ENCODE measurements at places on chromosomes 2 and 18.

DNA sequence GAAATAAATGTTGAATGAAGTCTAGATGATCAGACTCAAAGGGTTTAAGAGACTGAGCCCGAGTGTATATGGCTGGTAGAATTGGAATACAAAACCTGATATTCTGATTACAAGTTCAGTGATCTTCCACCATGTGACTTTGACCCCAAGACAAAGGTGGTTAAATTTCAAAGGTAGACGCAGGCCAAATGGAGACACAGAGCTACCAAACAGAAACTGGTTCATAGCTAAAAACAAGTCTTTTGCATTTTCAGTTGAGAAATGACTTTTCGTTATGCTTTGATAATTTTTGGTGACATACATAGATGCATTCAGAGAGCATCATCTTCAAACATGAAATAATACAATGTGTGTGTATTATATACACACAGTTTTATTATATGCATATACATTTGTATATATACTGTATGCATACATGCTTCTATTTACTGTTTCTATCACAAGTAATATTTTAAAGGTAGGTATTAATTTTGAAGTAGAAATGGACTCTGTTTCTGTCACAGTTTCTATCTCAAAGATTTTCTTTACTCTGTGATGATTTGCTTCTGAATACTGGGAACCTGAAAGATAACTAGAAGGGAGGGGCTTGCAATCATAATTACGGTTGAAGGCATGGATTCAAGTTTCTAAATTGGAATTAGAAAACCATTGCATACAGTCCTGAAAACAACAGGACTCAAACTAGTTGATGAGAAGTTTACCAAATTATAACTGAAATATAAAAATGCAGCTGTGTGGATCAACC is 142.3 kb downstream of the ABCA12 start:
- no peak for DNase-seq

GRCh38 chr2:186307871-186308270 is 178.2 kb upstream of the ZC3H15 start:
- no peak for DNase-seq

GRCh38 chr2:125516496-125517109 is 1139.4 kb upstream of the GYPC start:
- DNase-seq, result no peak

DNA sequence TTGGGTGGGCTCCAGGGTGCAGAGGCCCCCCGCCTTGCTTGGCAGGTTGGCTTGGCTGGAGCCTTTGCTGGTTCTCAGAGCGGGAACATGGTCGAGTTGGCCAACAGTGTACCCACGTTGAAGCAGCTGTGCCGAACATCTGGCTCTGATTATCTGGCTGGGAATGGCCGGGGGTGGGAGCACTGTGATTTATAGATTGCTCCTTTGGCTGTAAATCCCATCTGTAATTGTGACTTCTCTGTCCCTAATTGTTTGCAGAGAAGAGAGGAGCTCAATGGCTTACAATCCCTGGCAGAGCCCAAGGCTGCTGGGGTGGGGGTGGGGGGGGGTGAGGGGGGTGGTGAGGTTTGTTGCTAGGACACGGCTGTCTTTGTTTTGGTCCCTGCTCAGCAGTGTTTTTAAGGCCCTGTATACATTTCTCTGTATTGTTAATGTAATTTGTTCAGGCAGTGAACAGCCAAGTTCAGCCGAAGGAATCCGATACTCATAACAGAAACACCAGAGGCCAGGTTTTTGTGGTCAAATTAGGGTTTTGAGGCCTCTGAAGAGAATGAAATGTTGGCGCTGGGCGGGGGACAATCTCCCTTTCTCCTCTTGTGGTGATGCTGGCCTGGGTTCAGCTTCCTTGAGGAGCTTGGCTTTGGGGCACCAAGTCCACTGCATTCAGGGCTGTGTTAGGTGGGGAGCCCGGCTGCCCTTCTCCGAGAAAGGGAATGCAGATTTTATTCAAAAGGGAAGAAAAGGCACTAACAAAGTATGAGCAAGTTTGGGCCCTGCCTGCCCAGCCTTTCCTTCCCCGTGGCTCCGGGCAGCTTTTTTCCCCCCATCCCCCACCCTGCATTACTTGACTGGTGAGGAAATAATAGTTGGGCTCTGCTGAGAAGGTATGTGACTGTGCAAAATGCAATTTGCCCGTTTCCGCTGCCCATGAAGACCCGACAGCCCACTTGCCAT is 82.5 kb downstream of the TCF7L1 start:
- DNase-seq, result no peak

DNA sequence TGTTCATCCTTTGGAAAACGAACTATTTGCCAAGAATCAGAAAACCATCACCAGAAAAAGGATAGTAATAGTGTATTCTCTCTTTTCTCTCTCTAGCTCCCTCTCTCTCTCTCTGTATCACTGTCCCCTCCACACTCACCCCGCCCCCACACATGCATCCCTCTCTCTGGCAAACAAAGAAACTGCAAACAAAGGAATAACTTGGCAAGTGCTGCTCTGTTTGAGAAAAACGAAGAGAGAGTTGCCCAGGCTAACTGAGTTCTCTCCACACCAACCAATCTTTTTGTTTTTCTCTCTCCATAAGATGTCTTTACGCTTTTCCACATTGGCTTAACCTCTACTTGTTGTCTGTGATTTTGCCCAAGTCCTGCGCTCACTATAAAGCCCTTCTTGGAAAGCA is 316.2 kb downstream of the EPHA4 start:
- no peak for DNase-seq

Measured in mesothelial cell of epicardium (in vitro differentiated cells).